Stimulated activated CD4-positive, alpha-beta T cell treated with anti-CD3 and anti-CD28 coated beads, Interleukin-15, amount 100 ng/mL, for 48 hours (primary cell): ENCODE measurements at places on chromosomes 16 and 17.

DNA sequence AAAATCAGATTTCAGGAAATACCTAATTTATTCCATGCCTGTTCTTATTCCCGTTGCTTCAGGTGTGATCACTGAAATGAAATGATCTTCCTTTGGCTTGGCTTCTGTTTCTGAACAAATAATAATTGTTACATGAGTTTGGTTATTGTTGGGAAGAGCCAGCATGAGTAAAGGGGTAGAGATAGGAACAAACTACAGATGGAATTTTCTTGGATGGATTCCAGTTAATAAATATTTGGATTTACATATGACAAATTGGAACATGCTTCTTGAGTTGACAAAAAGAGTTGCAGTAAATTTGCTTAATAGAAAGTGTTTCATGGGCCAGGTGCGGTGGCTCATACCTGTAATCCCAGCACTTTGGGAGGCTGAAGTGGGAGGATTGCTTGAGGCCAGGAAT, 28.2 kb downstream of the TAC4 start:
- no peak for DNase-seq

- no peak for DNase-seq
Observed at GRCh38 chr16:5932906-5933305, 835.3 kb upstream of the EEF2KMT start.

- DNase-seq = no peak
Observed at GRCh38 chr17:5485270-5486205, at the start of gene DERL2. Gene DERL2, minus strand, starts transcription at chr17:5486178. Its CDS starts 17 bp downstream, at chr17:5486161.

- DNase-seq = no peak
Observed at GRCh38 chr17:74455025-74455545, 11.3 kb upstream of the CD300A start.

- no peak for DNase-seq
Observed at GRCh38 chr17:37543637-37544052, 54.0 kb downstream of the DUSP14 start.

DNA sequence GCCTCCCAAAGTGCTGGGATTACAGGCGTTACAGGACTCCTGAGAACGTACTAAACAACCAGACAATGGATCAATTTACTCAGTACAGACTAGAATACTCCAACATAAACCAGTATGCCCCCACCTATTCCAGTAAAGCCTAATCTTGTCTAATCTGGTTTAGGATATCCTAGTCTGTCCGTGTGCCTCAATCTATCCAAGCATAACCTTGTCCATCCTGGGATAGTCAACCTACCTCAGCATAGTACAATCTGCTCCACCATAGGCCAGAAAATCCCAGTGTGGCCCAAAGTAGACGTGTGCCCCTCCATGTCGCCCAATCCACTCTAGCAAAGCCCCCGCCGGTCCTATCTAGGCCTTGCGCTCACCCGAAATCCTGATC, 625 bp downstream of the DVL2 start:
- DNase-seq = no peak

DNA sequence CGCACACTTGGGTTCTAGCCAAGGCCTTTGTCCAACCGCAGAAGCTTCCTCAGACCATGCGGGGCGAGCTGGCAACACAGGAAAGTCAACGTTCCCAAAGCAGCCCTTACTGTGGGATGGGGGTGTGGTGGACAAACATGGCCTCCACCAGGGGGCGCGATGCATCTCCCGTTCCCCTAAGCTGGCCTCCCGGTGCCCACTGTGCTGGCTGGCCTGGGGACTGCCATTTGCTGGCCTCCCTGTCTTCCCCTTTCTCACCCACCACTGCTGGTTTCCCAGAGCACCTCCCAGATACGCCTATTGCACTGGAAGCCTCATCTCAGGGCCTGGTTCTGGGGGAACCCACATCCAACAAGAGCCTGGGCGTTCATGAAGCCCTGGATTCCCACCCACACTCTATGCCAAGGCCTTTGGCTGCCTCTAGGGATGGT, 145.3 kb downstream of the IRF8 start:
- DNase-seq = peak; percentile 21

GRCh38 chr16:24721830-24722238, 7.6 kb upstream of the TNRC6A start:
- peak; percentile 63 for DNase-seq
